Hematopoietic multipotent progenitor cell treated with erythropoietin and hydrocortisone succinate and interleukin-3 and kit ligand, for 4 days (in vitro differentiated cells): ENCODE measurements at places on chromosomes 11 and 22.

DNA sequence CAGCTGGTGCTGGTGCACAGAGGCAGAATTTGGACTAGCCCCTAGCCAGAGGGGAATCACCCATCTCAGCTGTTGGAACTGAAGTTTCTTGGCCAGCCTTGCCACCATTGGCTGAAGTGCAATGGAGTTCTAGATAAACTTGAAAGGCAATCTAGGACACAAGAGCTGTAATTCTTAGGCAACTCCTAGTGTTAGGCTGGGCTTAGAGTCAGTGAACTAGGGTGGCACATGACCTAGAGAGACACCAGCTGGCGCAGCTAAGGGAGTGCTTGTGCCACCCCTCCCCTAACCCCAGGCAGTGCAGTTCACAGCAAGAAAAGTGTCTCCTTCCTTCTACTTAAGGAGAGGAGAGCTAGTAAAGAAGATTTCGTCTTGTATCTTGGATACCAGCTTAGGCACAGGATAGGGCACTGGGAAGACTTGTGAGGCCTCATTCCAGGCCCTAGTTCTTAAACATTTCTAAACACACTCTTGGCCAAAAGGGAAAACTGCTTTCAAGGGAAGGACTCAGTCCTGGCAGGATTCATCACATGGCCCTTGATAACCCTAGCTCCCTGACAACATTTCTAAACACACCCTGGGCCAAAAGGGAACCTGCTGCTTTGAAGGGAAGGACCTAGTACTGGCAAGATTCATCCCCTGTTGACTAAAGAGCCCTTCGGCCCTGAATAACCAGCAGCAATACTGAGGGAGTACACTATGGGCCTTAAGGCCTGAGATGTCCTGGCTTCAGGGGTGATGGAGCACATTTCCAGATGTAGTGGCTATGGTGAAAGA, 53.4 kb downstream of the XRRA1 start:
- no peak for DNase-seq

DNA sequence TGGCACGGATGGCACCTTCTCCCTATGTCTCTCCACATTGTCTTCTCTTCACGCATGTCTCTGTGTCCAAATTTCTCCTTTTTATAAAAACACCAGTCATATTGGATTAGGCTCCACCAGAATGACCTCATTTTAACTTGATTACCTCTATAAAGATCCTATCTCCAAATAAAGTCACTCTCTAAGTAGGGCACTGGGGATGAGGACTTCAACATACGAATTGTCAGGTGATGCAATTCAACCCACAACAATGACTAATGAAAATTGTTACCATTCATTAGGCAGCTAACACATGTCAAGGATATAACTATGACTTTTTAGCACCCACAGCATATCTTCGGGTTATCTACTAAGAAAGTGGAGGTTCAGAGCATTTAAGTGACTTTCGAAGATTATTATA, 55.5 kb upstream of the USP47 start:
- peak; percentile 25 for DNase-seq

GRCh38 chr22:27805841-27806240, 4.3 kb upstream of the MN1 start:
- DNase-seq: no peak

GRCh38 chr11:19961225-19961624, 199.1 kb downstream of the DBX1 start:
- DNase-seq: no peak

GRCh38 chr11:20134991-20135736, 25.1 kb downstream of the DBX1 start:
- DNase-seq: no peak

DNA sequence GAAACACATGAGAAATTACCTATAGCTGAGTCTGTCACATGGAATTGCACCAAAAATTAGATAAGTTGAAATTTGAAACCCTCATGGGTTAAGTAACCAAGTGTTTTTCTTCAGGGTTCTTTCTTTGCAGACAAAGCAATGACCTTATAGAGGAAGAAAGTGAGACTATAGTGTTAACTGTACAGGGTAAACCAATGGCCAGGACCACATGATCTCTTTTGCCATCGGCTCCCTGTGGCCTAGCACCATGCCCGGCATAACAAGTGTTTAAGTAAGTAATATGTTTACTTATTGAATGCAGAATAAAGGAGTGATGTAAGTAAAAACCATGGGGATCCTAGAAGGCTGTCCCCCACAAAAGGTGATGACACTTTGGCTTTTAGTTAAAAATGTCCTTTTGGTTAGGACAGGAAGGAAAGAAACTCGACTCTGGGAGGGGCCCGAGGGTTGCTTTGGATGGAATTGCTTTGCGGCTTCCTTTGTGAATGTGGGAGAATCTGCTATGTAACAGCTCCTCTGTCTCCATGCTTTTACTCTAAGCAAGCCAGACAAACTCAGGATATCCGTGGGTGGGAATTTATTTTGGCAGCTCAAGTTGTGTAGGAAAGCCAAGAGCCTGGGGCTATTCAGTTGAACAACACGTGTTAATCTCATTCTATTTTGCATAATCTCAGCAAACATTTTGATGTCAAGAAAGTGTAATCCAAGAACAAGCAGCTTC, 454.7 kb downstream of the INSC start:
- no peak for DNase-seq

GRCh38 chr11:75429902-75430713, 2.9 kb downstream of the KLHL35 start:
- DNase-seq: peak; percentile 91

DNA sequence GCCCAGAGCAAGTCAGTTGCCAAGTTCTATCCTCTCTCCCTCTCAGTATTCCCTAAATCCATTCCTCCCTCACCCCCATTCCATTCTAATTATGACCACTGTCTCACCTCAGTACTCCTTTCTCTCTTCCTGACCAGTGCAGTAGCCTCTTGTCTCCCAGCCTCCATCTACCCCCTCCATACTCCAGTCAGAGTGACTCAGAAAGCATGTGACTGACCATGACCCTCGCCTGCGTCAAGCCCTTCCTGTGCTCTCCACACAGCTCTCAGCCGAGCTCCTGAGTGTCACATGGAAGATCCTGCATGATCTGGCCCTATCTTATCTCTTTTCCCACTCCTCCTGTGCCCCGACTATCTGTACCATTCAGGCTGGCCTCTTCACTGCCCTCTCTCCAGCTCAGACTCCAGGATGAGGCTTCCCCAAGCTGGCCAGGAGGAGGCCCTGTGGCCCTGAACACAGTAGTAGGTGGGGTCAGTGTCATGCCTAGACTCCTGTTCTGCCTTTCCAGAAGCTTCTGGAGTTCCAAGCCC, 42.6 kb downstream of the NEU3 start:
- peak; percentile 84 for DNase-seq

DNA sequence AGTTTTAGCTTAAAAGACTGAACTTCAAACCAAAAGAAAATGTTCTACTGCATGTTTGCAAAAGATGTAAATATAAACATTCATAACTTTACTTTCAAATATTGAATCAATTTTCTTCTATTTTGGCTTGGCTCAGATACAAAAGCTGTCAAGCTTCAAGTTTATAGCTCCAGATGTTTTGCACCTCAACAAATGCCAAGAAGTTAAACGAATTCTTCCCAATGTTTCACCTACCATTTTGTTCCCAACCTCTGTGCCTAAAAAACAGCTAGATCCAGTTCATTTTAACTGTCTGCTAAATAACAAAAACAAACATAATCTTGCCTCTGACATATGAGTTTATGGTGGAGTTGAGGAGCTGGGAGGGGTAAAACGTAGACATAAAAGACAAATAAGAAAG, 76.5 kb downstream of the RAB30 start:
- no peak for DNase-seq

- peak; percentile 60 for DNase-seq
These were observed 2.0 kb downstream of the NAA40 start for GRCh38 chr11:63940786-63941185.

GRCh38 chr11:59755701-59756557, 753 bp downstream of the STX3 start:
- peak; percentile 56 for DNase-seq

GRCh38 chr22:36872084-36872483, 11.3 kb downstream of the NCF4 start:
- DNase-seq: peak; percentile 44

DNA sequence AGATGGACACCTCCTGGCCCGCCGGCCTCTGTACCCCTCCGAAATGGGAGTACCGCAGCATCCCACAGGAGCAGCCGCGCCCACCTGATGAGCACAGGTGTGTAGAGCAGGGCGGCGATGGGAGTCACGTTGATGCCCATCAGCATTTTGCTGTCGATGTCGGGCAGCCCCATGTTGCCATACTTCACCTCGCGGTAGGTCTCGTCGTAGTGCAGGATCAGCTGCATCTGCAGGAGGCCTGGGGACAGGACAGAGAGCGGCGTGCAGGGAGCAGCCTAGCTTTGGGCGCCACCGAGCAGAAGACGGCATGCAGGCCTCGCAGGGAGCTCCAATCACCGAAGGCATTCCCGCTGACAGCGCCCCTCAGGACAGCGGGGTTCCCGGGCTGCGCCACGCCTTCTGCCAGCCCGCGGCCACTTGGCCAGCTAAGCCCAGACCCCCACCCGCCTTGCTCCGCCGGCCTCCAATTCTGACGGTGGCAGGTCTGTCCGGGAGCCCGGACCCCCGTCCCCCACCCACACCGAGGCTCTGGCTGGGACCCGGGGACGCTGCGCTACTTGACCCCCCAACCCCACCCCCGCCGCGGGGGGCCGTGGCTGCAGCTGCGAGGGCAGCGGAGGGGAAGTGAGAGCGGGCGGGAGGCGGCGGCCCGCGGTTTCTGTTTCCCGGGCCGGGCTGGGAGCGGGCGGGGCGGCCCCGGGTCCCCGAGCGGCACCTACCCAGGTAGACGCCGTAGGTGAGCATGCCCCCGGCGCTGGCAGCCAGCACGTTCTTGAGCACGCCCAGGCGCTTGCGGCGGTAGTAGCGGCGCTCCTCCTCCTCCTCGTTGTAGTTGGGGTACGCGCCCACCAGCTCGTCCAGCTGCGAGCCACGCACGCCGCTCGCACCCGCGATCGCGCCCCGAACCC, 705 bp downstream of the UNC93B1 start:
- DNase-seq: peak; percentile 57

DNA sequence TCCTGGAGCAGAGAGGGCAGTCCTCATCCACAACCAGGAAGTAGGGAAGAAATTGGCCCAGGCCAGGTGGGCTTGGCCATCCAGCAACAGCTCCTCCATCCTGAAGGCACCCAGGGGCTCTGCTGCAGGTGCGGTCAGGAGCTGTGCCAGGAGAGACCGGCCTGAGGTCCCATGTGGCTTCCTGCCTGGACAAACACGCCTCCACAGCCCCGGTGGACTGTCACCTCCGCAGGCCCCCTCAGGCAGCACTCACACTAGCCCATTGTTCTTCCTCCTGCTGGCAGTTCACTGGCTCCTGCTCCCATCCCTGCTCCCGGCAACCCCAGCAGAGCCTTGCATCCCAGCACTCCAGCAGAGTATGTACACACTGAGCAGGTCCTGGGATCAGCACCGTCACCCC, 16.0 kb upstream of the POU2AF1 start:
- no peak for DNase-seq

- DNase-seq: no peak
These were observed 119.8 kb downstream of the PKNOX2 start for GRCh38 chr11:125284245-125284850.

- DNase-seq: peak; percentile 89
These were observed 19.0 kb upstream of the E2F8 start for GRCh38 chr11:19259487-19260345.

DNA sequence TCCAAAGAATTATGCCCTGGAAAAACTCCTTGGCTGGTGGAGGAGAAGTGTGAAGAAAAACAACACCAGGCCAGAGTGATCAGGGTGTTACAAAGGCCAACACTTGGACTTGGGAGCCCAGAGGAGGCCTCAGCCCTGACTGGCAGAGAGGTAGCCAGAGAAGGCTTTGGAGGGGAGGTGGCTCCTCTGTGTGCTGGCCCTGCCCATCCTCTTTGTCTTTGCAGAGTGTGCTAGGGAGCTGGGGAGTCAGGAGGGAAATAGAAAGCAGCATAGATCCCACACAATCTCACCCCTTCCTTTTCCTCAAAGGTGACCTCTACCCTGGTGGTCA, 12.0 kb upstream of the P2RY6 start:
- no peak for DNase-seq

DNA sequence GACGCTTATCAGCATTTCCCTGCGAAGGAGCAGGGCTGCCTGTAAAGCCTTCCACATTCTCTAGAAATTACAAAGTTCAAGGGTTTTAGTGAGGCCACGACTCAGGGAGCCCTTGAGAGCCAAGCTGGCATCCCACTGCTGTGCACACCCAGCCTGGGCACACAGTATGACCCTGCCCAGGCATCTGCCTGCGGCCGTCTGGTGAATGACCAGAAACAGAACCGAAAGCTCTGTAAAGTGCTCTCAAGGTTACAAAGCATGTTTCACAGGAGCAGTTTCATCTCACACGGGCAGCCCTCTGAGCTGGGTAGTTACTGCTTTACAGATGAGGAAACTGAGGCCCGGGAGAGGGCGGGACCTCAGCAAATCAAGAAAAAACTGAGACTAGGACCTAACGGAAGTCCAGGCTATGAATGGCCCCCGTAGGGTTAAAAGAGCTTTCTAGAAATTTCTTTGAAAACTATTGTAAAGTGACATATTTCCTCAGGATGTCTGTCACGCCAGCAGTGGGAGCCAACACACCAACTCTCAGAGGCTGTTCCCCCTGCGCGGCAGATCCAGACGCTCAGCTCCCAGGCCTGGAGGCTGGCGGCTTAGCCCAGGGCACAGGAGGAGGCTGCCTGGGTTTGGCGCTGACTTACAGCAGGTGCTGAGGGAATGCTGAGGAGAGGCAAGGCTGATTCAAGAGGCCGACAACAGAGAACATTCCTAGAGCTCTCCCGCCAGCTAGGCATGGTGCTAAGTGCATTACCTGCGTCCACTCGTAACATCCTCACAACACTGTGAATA, 7.7 kb upstream of the TCF20 start:
- peak; percentile 57 for DNase-seq

DNA sequence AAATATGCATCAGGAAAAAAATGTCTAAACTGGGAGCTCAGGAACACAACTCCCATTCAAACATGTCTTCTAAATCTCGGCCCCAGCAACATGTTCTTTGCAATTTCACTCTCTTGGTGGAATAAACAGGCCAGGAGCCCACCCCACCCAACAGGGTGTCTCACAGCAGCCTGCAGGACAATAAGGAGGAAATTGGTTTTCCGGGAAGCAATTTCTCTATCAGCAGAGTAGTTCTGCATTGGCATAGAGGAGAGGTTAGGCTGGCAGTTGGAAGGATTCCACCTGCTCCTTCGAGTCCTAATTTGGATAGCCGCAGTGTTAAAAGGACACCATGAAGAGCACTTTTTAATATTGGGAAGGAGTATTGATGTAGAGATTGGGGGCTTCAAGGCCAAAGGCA, 55.9 kb upstream of the BARX2 start:
- DNase-seq: no peak
